ENCODE measurements at places on chromosomes 12 and 14. TPM values are rescaled to one million over a fixed set of nuclear protein-coding genes. Genes with fewer than 3 reads are reported as not detected.

The ACOT2 gene
- total RNA-seq = 13.5 TPM

The RBP5 gene
- total RNA-seq = 5.8 TPM

The PTCSC3 gene
- total RNA-seq = not detected

The TEP1 gene
- 28.5 TPM for total RNA-seq

The RNASE2 gene
- not detected for total RNA-seq

The ANKRD33 gene
- total RNA-seq = 0.14 TPM

The CLEC4A gene
- total RNA-seq = 1.0 TPM

The NANOG gene
- total RNA-seq = 0.64 TPM

The ADAM21 gene
- 0.12 TPM for total RNA-seq

The AQP2 gene
- total RNA-seq = 0.29 TPM

The SLC39A5 gene
- total RNA-seq = 65.2 TPM

GRCh38 chr12:40559865-40560264 lies 132.4 kb upstream of the CNTN1 start:
- H3K36me3 ChIP-seq = no peaks in the 10 kb centered on the region
- no peak overlapping the region for H3K27ac ChIP-seq
- H3K4me3 ChIP-seq = no peak overlapping the region
- DNase-seq = no peak

- DNase-seq = no peak
- peaks cover 1% of the 10 kb centered on the region for H3K36me3 ChIP-seq
- no peaks in the 10 kb centered on the region for H3K27me3 ChIP-seq
Observed at GRCh38 chr12:51683763-51684357, 92.8 kb downstream of the SCN8A start.

GRCh38 chr12:124608450-124608870 lies 41.0 kb upstream of the NCOR2 start:
- no peak for DNase-seq
- H3K4me3 ChIP-seq = no peak overlapping the region
- H3K36me3 ChIP-seq = no peaks in the 10 kb centered on the region
- peaks cover 31% of the 10 kb centered on the region for H3K4me1 ChIP-seq

GRCh38 chr12:132391326-132392041 lies 62.1 kb upstream of the GALNT9 start:
- H3K27ac ChIP-seq = no peak overlapping the region
- H3K4me1 ChIP-seq = peaks cover 4% of the 10 kb centered on the region
- no peak overlapping the region for H3K4me3 ChIP-seq
- DNase-seq = no peak
- peaks cover 64% of the 10 kb centered on the region for H3K27me3 ChIP-seq

DNA sequence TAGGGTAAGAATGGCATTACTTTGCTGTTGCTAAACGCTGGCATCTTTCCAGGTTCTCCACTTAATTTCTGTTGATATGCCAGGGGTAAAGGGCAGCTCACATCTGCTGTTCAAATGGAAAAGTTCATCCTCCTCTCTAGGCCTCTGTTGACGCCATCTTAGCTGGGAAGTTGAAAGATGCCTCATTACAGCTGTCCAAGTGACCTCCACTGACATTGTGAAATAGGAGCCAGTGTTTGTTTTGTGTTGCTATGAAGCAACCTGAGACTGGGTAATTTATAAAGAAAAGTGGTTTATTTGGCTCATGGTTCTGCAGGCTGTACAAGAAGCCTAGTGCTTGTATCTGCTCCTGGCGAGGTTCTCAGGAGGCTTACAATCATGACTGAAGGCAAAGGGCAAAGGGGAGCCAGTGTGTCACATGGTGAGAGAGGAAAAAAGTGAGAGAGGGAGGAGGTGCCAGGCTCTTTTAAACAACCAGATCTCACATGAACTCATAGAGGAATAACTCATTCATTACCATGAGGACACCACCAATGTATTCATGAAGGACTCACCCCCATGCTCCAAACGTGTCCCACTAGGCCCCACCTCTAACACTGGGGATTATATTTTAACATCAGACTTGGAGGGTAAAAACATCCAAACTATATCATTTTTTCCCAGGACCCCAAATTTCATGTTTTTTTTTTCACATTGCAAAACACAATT lies 3.2 kb upstream of the ADAM21 start:
- H3K27ac ChIP-seq = no peak overlapping the region
- H3K27me3 ChIP-seq = no peaks in the 10 kb centered on the region
- no peak for DNase-seq
- H3K4me3 ChIP-seq = no peak overlapping the region
- no peaks in the 10 kb centered on the region for H3K4me1 ChIP-seq
- peaks cover 3% of the 10 kb centered on the region for H3K36me3 ChIP-seq

GRCh38 chr12:11067514-11067913 lies 5.4 kb upstream of the TAS2R46 start:
- no peak overlapping the region for H3K27ac ChIP-seq
- no peak for DNase-seq
- H3K36me3 ChIP-seq = peaks cover 27% of the 10 kb centered on the region
- no peaks in the 10 kb centered on the region for H3K27me3 ChIP-seq
- peaks cover 18% of the 10 kb centered on the region for H3K4me1 ChIP-seq

DNA sequence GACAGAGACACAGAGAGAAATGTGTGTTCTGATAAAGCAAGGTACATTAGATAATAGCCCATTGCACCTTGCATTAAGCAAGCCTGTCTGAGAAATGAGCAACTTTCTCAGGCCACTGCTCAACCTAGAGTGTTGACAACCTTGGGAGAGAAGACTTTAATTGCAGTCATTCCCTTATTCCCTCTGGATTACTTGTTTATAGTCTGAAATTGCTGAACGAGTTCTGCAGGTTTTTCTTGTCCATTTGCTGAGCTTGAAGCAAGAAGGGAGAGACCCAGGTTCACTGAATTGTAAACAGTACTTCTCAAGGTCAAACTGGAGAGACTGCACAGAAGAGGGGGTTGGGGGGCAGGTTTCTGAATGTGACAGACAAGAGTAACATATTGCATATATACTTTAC lies 159.4 kb upstream of the PLEKHG7 start:
- H3K27ac ChIP-seq = peak overlapping the region; percentile 87
- DNase-seq = peak; percentile 15
- no peaks in the 10 kb centered on the region for H3K36me3 ChIP-seq
- H3K27me3 ChIP-seq = no peaks in the 10 kb centered on the region

DNA sequence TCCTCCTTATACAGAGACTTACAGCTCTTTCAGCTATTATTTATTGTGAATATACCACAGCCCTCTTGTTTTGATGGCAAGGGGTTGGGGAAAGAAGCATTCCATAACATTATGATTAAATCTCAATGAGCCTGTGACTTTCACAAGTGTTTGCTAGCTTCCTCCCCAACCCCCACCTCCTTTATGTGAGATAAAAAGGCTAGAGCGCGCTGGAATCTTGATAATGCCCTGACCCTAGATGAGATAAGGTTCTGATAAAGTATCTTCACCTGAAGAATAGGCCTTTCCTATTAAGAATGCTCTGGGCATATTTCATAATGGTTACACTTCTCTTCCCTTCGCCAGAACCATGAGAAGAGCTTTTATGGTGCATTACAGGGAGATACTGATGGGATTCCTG lies 236.8 kb downstream of the CCDC91 start:
- H3K27me3 ChIP-seq = no peaks in the 10 kb centered on the region
- H3K27ac ChIP-seq = no peak overlapping the region
- no peak overlapping the region for H3K4me3 ChIP-seq
- no peak for DNase-seq
- no peaks in the 10 kb centered on the region for H3K36me3 ChIP-seq
- H3K4me1 ChIP-seq = peaks cover 8% of the 10 kb centered on the region

DNA sequence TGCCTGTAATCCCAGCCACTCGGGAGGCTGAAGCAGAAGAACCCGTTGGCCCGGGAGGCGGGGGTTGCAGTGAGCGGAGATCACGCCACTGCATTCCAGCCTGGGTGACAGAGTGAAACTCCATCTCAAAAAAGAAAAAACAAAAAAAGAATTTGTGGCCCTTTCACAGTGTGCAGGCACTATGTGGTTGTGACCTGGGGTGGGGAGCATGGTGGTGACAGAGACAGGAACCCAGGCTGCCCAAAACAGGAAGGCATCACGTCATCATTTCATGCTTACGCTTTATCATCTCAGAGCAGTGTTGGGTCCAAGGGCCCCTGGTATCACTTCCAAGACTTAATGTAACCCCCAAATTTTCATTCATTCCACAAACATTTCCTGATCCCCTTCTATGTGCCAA lies 175.7 kb upstream of the GSC start:
- no peak overlapping the region for H3K4me3 ChIP-seq
- no peak overlapping the region for H3K27ac ChIP-seq
- H3K36me3 ChIP-seq = no peaks in the 10 kb centered on the region
- peaks cover 2% of the 10 kb centered on the region for H3K27me3 ChIP-seq

- no peak for DNase-seq
- peaks cover 16% of the 10 kb centered on the region for H3K4me1 ChIP-seq
- no peaks in the 10 kb centered on the region for H3K27me3 ChIP-seq
Observed at GRCh38 chr14:101634850-101635748, 73.8 kb downstream of the DIO3 start.

DNA sequence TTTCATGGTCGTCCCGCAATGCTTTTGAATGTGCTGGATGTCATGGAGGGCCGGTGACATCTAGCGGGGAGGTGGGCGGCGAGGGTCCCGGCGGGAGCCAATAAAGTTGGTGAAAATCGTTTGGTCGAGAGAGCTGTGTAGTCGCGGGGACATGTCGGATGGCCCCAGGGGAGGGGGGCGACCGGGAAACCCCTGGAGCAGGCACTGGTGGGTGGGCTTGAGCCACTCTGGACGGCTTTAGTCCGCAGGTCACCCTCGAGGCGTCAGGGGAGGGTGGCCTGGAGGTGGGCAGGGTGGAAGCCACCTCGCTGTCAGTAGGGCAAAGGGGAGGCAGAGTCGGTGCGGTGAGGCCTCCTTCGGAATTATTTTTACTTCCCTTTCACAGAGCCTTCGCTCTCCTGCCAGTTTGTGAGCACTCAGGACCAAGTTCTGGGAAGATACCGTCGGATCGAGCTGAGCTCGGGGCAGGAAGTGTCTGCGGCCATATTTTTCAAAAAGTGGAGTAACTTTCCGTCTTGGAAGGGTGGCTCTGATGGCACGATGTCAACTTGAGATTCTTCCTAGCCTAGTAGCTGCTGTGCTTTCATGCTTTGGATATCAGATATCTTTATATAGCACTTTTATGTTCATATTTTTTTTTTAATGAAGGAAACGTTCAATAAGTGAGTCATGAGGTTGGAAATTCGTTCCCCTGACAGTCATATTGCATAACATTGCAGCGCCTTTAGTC lies 28.2 kb downstream of the WBP11 start:
- peaks cover 53% of the 10 kb centered on the region for H3K4me1 ChIP-seq
- DNase-seq = peak; percentile 27
- peak overlapping the region; percentile 98 for H3K27ac ChIP-seq
- peaks cover 1% of the 10 kb centered on the region for H3K36me3 ChIP-seq

GRCh38 chr14:54854181-54854580 lies 48.4 kb downstream of the GCH1 start:
- H3K4me1 ChIP-seq = peaks cover 3% of the 10 kb centered on the region
- peaks cover 13% of the 10 kb centered on the region for H3K36me3 ChIP-seq
- no peak for DNase-seq
- no peaks in the 10 kb centered on the region for H3K27me3 ChIP-seq
- H3K27ac ChIP-seq = no peak overlapping the region

GRCh38 chr12:128852885-128853599 lies at the start of gene GLT1D1:
Gene GLT1D1, plus strand, starts transcription at chr12:128853478. Its CDS starts 104 bp downstream, at chr12:128853582.
- H3K4me3 ChIP-seq = peak within 1 kb of the TSS; percentile 73
- no peaks in the 10 kb centered on the region for H3K36me3 ChIP-seq
- peak within 1 kb of the TSS; percentile 49 for H3K27ac ChIP-seq
- H3K4me1 ChIP-seq = no peaks in the 10 kb centered on the region

DNA sequence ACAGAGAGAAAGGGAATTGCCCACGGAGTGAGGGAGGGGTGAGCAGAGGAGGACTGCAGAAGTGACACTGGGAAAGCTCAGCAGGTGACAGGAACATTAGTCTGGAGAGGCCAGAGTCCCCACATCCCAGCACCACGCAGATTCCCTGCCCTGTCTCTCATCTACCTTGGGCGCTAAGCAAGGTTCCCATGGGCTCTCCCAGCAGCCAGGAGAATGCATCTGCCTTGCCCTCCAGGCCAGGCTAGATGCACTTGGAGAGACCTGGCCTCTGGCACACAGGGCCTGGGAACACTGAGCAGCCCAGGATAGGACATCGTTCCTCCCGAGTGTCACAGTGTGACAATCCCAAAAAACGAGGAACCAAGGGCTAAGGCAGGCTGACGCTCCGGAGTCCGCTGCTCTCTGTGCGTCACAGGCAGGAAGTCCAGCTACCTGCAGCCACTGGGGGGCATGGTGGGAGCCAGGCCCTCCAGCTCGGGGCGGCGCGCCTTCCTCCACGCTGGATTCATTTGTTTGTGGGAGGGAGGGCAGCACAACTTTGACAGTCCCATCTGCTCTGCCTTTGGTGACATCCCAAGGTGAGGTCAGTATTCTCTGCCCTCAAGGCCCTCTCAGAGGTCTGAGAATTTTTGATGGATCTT lies 5.4 kb upstream of the NGB start:
- H3K4me3 ChIP-seq = no peak overlapping the region
- H3K27me3 ChIP-seq = peaks cover 24% of the 10 kb centered on the region
- no peaks in the 10 kb centered on the region for H3K4me1 ChIP-seq
- peaks cover 7% of the 10 kb centered on the region for H3K36me3 ChIP-seq
- H3K27ac ChIP-seq = no peak overlapping the region
- DNase-seq = no peak

DNA sequence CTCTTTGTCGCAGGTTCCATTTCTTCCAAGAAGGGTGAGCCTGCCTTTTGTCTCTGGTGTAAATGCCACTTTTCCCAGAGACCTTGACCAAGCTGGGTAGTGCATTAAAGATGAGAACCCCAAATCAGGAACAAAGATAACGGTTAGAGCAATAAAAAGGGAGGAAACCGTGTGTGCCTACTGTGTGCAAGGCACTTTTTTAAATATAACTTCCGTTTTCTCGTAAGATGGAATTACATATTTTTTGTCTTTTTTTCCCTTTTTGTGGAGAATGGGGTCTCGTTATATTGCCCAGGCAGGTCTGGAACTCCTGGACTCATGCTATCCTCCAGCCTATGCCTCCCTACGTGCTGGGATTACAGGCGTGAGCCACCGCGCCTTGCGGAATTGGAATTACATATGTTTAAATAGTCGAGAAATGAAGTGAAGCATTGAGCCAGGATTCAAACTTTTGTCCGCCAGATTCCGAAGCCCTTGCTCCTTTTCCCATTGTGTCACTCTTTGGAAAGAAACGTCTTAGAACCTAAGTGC lies 506 bp upstream of the NABP2 start:
- no peaks in the 10 kb centered on the region for H3K27me3 ChIP-seq
- peaks cover 4% of the 10 kb centered on the region for H3K36me3 ChIP-seq
- peaks cover 31% of the 10 kb centered on the region for H3K4me1 ChIP-seq
- H3K27ac ChIP-seq = peak overlapping the region; percentile 96
- peak overlapping the region; percentile 80 for H3K4me3 ChIP-seq

GRCh38 chr12:70788774-70789173 lies 131.8 kb downstream of the PTPRR start:
- H3K27ac ChIP-seq = no peak overlapping the region
- H3K4me3 ChIP-seq = no peak overlapping the region
- no peaks in the 10 kb centered on the region for H3K27me3 ChIP-seq

- H3K27ac ChIP-seq = no peak overlapping the region
- H3K4me3 ChIP-seq = no peak overlapping the region
- H3K4me1 ChIP-seq = no peaks in the 10 kb centered on the region
- DNase-seq = no peak
- peaks cover 34% of the 10 kb centered on the region for H3K27me3 ChIP-seq
- peaks cover 5% of the 10 kb centered on the region for H3K36me3 ChIP-seq
Observed at GRCh38 chr12:49783917-49784676, 42.7 kb downstream of the TMBIM6 start.

GRCh38 chr12:38328306-38328895 lies 11.8 kb downstream of the ALG10B start:
- H3K27me3 ChIP-seq = no peaks in the 10 kb centered on the region
- H3K4me3 ChIP-seq = no peak overlapping the region
- no peaks in the 10 kb centered on the region for H3K36me3 ChIP-seq
- DNase-seq = no peak
- H3K4me1 ChIP-seq = no peaks in the 10 kb centered on the region
- H3K27ac ChIP-seq = no peak overlapping the region

All from progenitor cell of endocrine pancreas (in vitro differentiated cells).